HL-60 (cell line): ENCODE measurements at places on chromosomes 7 and 10.

DNA sequence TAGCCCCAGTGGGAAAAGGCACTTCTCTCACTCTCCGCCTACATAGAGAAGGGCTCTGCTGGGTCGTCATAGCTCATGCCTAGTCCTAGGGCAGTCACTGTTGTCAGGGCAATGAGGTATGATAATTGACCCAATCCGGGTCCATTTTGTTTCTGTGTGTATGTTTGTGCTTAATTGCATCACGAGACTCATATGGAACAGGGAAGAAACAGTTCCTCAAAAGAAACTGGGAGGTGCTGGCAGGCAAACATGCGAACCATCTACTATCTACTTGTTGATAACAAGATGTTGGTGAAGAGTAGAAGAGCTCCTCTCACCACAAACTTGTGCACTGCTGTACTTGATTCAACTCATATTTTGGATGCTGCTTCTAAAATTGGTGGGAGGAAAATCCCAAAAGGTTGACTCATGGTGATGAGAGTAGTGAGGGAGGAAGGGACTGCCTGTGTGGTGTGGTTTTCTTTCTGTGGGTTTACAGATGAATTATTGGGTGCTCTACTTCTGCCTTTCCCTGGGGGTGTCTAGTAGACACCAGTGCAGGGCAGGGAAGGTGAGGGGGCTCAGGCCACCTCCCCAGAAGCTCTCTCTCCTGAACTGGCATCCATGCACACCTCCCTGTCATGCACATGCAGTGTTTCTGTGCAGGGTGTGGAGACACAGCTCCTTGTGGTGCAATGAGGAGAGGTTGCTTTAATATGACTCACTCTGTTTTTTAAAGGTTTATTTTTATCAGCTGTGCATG is 29.4 kb downstream of the LSMEM1 start:
- DNase-seq, result peak; percentile 17

DNA sequence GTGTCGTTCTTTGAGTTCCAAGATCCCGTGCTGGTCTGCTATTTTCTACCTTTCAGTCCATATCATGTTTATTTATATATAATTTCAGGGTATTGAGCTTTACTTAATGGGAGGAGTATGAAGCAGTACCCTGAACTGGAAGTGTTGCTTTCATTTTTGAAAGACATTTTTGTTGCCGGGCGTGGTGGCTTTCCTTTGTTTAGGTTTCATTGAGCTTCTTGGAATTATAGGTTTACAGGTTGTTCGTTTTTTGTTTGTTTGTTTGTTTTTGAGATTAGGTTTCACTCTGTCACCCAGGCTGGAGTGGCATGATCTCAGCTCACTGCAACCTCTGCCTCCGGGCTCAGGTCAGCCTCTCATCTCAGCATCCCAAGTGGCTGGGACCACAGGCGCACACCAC is 7.4 kb downstream of the ZNF487 start:
- DNase-seq, result no peak

DNA sequence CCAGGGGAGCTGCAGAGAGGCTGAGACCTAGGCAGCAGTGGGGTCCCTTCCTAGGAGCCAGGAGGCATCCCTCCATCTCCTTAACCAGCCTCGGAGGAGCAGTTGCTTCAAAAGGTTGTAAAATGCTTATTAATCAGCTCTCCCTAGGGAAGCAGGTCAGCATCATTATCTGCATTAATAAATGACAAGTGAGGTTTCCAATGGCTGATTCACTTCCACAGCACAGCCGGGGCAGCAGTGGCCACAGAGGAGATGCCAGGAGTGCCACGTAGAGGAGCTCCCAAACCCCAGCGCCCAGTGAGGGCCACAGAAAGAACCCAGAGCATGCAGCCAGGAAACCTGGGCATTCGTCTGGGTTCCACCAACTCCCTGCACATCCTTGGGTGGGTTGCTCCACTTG is 8.2 kb upstream of the NPFFR1 start:
- DNase-seq, result no peak

DNA sequence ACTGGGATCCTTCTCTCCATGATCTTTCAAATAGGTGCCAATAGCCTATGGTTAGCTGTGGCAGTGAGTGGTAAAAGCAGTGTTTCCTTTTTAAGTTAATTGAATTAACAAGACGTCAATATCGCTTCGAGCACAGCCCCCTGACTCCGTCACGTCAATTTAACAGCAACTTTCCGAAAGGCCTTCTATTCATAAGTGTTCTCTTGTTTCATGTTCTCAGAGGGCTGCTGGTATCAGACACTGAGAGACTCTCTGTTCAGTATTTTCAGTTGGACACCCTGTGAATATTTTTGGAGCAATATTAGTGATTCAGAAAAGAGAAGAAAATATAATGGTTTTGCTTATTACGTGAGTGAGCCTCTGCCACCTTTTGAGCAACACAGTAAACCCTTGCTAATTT is 174.2 kb upstream of the INSYN2A start:
- no peak for DNase-seq

DNA sequence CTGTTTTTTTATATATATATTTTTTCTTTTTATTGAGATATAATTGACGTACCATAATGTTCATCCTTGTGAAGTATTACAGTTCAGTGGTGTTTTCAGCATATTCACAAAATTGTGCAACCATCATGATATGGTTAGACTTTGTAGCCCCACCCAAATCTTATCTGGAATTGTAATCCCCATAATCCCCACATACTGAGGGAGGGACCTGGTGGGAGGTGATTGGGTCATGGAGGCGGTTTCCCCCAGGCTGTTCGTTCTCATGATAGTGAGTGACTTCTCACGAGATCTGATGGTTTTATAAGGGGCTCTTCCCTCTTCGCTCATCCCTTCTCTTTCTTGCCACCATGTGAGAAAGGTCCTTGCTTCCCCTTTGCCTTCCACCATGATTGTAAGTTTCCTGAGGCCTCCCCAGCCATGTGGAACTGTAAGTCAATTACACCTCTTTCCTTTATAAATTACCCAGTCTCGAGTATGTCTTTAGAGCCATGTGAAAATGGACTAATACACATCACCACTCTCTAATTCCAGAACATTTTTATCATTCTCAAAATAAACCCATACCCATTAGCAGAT is 73.9 kb upstream of the SMNDC1 start:
- DNase-seq, result no peak

DNA sequence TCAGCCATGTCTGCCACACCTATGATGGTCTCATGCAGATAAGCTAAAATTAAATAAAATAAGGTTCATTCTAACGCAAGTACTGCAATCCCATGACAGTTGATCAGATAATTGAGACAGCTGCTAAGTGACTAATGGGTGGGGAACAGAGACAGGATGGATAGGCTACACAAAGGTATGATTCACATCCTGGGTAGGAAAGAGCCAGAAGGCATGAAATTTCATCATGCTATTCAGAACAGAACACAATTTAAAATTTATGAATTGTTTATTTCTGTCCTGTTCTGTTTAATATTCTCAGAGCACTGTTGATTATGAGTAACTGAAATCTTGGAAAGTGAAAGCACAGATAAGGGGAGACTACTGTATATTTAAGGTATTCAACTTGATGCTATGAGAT is 381.8 kb upstream of the SORCS1 start:
- DNase-seq, result no peak

DNA sequence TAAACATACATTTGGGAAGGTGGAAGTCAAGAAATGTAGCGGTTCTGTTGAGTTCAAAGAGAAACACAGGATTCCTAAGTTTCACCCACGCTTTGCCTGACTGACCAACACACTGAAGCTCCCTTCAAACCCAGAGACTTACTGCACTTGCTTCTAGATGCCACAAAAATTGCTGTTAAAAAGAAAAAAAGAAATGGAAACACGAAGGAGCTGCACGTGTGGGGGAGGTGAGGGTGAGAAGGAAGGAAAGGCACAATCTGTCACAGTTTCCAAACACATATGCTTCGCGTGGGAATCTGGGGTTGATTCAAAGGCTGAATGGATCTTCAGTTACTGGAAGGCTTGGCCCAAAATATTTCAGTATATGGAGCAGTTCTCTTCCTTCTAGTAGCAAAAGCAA is 495.6 kb downstream of the DNAJB6 start:
- no peak for DNase-seq

DNA sequence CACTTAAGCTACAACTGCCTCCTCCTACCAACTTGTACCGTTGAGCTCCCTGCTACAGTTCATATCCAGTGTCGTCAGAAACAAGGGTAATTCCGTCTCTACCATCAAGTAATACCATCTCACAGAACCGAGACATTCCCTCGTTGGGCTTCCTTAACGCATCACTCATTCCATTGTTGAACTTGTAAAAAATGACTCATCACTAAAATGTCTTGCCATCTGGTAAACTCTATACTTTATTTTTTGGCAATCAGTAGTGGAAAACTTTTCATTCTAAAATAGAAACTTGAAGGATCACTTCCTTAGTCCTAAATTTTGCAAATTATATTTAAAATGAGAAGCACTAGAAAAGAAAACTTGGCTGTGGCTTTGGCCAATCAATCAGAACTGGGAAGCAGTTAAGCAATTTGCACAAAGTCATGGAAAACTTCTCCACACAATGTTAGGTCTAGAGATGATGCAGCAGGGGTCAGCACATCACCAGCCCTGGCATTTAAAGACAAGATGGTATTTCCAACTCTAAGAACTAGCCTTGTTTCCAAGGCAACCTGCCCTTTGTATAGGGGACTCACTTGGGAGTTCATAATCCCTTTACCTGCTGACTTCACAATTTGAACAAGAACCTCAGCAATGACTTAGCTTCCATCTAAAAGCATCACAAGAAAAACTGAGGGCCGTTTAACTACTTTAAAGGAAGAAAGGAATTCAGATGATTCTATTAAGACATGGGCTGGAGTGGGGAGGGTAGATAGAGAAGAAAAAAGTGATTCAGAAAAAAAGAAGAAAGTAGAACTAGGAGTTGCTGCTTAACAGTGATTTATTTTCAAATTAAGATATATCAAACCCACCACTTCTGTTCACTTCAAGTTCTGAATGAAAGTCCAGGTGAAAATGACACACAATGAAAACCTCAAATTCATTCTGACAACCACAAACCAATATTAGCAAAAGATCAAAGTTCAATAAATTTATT is 288.1 kb downstream of the PARD3 start:
- no peak for DNase-seq

- no peak for DNase-seq
Measured at GRCh38 chr7:84704380-84704779, 482.5 kb downstream of the SEMA3D start.

- no peak for DNase-seq
Measured at GRCh38 chr7:126948664-126949063, 304.1 kb downstream of the GRM8 start.

DNA sequence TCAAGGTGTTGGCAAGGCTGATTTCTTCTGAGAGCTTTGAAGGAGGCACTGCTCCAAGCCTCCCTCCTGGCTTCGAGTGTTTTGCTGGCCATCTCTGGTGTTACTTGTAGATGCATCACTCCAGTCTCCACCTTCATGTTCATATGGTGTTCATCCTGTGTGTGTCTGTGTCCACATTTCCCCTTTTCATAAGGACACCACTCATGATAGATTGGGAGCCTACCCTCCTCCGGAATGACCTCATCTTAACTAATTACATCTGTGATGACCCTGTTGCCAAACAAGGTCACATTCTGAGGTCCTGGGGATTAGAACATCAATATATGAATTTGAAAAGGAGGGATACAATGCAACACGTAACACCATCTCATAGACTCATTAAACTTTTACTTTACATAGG is 119.0 kb downstream of the CREB5 start:
- no peak for DNase-seq

- DNase-seq, result no peak
Measured at GRCh38 chr7:92025260-92025659, 84.6 kb downstream of the AKAP9 start.

DNA sequence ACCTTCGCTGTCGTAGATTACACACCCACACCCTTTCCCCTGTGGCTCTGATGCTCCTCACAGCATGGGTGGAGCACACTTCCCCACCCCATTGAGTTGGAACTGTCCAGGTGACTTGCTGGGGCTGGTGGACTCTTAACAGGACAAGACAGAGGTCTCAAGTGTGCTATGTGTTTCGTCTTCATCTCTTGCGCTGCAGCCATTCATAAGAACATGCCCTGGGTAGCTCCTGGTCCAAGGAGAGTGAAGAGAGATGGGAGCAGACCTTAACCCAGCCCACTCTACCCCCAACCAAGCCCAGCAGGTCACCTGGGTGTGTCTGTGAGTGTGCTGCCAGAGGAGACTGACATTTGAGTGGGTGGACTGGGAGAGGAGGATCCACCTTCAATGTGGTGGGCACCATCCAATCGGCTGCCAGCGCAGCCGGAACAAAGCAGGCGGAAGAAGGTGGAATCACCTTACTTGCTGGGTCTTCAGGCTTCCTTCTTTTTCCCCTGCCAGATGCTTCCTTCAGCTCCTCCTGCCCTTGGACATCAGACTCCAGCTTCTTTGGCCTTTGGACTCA is 112.4 kb downstream of the HTR5A start:
- no peak for DNase-seq

DNA sequence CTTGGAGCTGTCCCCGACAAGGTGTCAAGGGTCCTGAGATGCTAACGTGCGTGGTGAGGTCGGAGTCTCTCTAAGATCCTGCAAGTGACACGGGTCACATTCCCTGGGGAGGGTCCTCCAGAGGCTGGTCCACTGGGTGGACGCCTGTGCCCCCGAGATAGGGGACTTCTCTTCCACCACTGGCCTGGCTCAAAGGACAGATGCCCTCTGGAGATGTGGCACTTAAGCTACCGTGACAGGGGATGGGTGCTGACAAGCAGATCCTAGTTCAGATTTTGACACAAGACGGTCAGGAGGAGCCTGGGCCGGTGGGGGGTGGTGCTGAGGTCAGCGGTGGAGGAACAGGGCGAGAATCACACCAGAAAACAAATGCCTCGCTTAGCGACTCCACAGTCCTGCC is 178.0 kb downstream of the ADARB2 start:
- no peak for DNase-seq

- DNase-seq, result no peak
Measured at GRCh38 chr7:11829954-11830353, 2.0 kb downstream of the THSD7A start.

GRCh38 chr7:116955801-116956476 is 2.6 kb downstream of the ST7 start:
- DNase-seq, result no peak

DNA sequence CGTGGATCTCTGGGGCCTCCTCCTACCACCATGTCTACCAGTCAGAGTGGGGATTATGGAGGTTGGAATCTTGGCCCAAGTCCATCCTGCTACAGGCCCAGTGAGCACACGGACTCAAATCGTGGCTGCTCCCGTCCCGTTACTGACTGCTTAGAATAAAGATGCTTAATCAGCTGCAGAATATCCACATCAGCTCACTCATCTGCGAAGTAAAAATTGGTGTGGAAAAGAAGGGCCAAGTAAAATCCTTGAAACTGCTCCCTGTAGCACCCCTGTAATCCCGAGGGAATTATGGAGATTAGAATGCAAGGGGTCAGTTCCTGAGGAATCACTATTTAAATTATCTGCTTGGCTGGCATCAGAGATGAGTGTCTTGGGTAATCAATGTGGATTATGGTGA is 13.0 kb upstream of the HTR5A start:
- no peak for DNase-seq

DNA sequence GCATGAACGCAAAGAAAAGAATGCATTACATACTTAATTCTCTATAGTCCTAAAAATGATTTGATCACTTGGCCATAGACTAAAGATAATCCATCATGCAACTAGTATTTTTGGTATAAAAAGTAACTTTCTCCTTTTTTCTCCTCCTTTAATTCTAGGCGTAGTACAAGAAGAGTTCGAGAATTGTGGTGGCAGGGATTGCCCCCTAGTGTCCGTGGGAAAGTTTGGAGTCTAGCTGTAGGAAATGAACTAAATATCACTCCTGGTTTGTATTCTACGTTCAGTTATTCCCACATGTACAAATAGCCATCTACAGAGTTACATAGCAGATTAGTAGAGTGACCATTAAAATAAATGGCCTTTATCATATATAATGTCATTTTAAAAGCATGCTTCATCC is 45.5 kb upstream of the HELLS start:
- no peak for DNase-seq

GRCh38 chr10:84172467-84173356 is 889 bp upstream of the GPR15LG start:
- DNase-seq, result no peak
